Left lung (tissue), 14 donors: ENCODE measurements at places on chromosomes 5 and 9. TPM values are rescaled to one million over a fixed set of nuclear protein-coding genes. Genes with fewer than 3 reads are reported as not detected.

DNA sequence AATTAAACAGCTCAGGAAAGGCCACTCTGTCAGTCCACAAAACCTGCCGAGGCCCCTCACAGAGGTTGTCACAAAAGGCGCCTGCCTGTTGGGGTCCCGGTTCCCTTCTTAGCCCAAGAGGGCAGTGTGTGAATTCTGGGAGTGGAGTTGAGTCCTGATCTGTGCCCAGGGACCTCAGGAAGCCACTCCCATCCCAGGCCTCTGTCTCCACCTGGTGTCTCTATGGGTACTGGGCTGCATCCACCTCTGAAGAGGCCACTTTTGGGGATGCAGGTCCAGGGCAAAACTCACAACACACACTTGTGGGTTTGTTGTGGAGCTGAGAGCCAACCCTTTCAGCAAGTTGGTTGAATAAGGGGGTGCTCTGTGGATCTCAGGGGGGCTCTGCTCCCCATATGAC is 74.3 kb upstream of the STXBP1 start:
- no peak for DNase-seq

TMEFF1 gene
- polyA plus RNA-seq: 4.4 TPM

DNA sequence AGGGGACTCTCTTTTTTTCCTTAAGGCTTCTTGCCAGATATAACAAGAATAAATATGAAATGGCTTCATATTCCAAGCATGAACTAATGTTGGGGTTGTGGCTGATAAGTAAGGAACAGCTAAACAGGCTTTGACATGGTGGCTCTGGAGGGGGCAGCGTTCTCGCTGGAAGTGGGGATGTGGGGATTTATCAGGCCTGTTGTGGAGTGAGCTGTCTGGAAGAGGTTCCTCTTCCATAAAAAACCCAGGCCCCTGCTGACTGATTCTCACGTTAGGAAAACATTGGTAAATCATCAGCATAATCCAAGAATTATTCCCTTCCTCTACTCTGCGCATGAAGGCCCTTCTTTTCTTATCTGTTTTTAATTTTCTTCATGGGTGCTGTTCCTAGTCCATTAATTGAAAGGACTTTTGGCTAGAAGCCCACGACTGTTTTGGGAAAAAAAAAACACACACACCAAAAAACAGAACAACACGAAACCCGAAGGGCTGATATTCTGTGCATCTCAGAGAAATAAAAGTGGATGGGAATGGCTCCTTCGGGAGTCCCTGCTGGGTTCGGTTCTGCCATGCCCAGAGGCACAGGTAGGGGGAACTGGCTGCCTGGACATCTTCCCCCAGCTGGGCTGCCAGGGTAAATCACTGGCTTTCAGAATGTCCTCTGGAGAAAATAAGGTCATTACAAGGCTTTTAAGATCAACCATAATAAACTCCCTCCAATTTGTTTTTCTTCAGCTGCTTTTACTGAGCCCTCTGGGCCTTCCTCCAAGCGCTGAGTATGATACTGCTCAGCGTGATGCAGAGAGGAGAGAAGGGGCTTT is 297.0 kb downstream of the SLIT3 start:
- DNase-seq: no peak

DUSP1 gene
- polyA plus RNA-seq: 534 TPM

- no peak for DNase-seq
Observed at GRCh38 chr5:16559702-16560101, 57.1 kb downstream of the RETREG1 start.

- no peak for DNase-seq
Observed at GRCh38 chr5:88509403-88509802, 240.8 kb upstream of the TMEM161B start.

DNA sequence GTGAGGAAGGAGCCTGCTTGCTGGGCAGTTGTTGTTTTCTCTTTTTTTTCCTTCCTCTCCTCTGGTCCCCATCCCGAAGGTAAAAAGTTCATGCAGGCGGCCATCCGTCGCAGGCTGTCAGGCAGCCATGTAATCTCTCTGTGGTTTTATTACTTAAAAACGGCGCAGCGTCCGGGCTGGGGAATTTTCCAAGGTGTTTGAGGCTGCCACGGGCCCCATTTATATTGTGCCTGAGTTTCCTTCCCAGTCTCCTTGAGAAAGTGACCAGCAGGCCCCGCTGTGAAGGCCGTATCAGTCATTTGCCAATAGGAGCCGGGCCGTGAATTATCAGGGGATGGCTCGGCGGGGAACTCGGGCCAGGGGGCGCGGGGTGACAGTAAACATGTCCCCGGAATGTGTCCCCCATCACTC is 289.7 kb downstream of the PBX3 start:
- no peak for DNase-seq

- DNase-seq: no peak
Observed at GRCh38 chr9:34369636-34370035, 7.1 kb downstream of the MYORG start.

DNA sequence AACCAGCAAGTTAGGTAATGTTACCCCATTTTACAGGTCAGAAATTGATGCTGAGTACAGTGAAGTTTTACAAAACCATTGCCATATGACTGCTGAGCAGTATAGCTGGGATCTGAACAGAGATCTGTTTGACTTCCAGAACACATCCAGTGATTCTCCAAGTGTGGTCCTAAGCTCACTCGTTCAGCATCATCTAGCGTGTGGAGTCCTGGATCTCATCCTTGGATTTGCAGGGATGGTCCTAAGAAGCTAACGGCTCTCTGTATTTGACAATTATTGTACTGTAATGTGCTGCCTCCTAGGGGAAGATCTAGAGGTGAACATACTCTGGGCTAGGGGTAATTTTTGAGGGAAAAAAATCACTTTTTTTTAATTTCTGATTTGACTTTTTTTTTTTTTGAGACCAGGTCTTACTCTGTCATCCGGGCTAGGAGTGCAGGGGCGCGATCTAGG is 1.4 kb downstream of the SLC26A2 start:
- DNase-seq: no peak

- no peak for DNase-seq
Observed at GRCh38 chr9:3873818-3874217, 348.0 kb upstream of the RFX3 start.

- no peak for DNase-seq
Observed at GRCh38 chr5:127934791-127935256, 148.7 kb upstream of the SLC12A2 start.

ADAMTS16 gene
- 1.3 TPM for polyA plus RNA-seq

ENTREP1 gene
- 49.7 TPM for polyA plus RNA-seq

- no peak for DNase-seq
Observed at GRCh38 chr5:152907488-152908245, 502.6 kb upstream of the NMUR2 start.

DNA sequence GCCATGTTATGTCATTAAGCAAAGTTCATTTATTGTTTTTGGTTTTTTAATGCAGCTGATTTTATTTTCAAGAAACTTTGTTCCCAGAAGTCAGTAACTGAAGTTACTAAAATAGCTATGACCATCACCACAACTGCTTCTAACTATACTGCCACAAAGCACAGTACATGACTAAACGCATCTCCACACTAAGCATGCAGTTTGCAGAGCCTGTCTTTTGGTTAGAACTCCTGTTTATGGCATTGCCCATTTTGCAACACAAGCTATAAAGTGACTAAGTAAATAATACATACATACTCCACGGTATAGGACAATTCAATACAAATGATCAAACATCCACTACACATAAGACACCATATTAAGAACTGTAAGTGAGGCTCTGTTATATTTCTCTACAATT is 109.7 kb downstream of the MLLT3 start:
- no peak for DNase-seq

- no peak for DNase-seq
Observed at GRCh38 chr5:54834121-54834842, 151.1 kb downstream of the ESM1 start.
